Tibial artery (tissue), 4 donors: ENCODE measurements at places on chromosomes 1 and 21.

DNA sequence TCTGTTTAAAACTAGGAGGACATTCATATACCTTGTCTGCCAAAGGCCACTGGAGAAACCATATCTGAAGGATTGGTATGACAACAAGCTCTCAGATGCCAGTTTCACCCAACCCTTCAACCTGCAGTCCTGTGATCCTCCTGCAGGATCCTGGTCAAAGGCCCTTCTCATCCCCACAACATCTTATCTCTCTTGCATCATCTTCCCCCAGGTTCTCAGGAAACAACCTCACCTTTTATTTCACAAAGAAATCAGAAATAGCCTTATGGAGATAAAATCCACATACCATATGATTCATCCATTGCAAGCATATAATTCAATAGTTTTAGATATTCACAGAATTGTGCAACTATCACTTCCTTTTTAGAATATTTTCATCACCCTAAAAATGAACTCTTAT, 104.0 kb upstream of the DSCAM start:
- no peak for DNase-seq

DNA sequence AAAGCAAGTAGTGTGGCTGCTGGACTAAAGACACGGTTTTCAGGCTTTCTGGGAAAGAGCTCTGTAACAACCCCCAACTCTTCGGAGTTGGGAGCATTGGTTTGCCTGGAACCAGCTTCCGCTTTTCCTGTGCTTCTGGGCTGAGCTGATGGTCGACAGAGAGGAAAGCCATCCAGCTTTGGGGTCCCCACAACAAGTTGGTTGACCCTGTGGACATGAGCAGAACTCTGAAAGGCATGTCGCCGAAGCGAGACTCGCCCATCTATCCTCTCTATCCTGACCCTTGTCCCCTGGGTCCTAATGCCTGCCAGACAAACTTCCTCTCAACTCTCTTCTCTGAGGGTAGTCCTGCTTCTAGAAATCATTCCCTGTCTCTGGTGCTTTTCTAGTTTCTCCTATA, 31.9 kb upstream of the FCGR2A start:
- DNase-seq, result no peak

DNA sequence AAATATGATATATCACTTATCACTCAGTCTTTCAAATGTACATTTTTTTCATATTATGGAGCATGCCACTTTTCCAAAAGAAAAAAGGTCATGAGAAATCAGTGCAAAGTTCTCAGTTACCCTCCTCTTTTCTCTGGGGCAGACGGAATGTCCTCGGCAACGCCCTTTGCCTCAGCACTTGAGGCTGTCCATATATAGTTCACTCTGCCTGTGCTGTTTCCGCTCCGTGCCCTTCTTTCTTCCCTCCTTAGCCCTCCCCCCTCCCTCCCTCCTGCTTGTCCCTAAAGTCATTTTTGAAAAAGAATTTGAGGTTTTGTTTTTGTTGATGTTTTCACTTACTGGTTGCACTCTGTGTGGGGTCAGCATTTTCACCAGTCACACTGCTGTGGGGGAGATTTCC, 5.4 kb downstream of the BARHL2 start:
- DNase-seq, result no peak

DNA sequence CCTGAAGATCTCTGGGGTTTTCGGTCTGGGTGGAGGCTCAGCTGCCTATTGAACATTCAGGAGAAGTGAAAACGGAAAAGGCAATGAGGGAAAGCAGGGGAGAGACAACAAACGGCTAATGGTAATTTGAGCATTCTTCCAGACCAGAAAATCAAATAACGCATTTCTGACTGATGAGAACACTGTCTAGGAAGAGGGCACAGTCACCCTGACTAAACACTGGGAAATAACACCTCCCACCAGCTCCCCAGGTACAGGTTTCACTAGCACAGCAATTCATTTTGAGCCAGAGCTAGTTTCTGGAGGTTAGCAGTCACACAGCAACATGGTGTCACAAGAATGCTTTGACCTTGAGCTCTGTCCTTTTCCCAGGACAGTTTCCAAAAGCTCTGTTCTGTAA, 21.1 kb downstream of the NCF2 start:
- no peak for DNase-seq
